ENCODE measurements at places on chromosomes 5 and 9.

- no peak for DNase-seq
Observed at GRCh38 chr5:180636403-180637075, 12.9 kb downstream of the FLT4 start.

- no peak for DNase-seq
Observed at GRCh38 chr5:155258161-155258560, 244.6 kb downstream of the KIF4B start.

- no peak for DNase-seq
Observed at GRCh38 chr5:177515580-177515979, 1.2 kb downstream of the DDX41 start.

- no peak for DNase-seq
Observed at GRCh38 chr5:77321793-77322394, 111.4 kb downstream of the PDE8B start.

- DNase-seq: no peak
Observed at GRCh38 chr5:142358648-142359047, 33.8 kb upstream of the SPRY4 start.

- DNase-seq: no peak
Observed at GRCh38 chr5:56803025-56803424, 12.3 kb upstream of the MAP3K1 start.

GRCh38 chr5:158382473-158382872 lies 523.5 kb upstream of the CLINT1 start:
- peak; percentile 97 for DNase-seq

- peak; percentile 100 for DNase-seq
Observed at GRCh38 chr9:4334410-4334813, 34.5 kb upstream of the GLIS3 start.

DNA sequence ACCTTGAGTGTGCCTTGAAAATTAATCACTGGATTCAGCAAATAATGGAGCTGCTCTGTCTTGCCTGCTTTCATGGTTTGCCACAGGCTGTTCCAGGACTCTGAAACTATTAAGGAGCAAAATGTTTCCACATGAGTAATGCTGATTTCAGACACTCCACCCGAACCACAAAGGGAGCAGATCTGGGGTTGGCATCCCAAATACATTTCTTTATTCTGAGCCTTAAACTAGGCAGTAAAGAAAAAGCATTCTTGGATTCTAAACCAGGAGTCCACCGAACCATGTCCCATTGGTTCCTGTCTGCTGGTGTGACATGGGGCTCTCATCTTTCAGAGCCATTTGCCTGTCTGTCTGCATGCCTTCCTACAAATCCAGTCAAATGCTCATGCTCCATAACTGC lies 10.1 kb upstream of the C1QTNF3 start:
- DNase-seq: peak; percentile 83

GRCh38 chr5:160516696-160517530 lies 95.3 kb downstream of the PTTG1 start:
- no peak for DNase-seq

DNA sequence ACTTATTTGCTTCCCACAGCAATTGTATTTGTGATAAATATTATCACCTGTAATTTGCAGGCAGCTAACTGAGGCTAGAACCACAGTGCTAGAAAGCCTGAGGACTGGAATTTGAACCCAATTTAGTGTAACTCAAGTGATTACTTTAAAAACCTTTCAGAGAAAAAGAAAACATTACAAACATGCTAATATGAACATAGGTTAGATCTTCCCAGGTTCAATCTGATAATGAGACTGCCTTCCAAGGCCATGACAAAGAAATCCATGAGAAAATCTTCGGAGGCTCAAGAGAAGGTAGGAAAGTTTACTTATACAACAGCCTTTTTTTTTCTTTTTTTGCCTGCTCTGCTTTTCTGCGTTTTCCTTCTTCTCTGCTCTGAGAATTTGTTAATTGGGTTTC lies 620.6 kb upstream of the CCNG1 start:
- DNase-seq: no peak

DNA sequence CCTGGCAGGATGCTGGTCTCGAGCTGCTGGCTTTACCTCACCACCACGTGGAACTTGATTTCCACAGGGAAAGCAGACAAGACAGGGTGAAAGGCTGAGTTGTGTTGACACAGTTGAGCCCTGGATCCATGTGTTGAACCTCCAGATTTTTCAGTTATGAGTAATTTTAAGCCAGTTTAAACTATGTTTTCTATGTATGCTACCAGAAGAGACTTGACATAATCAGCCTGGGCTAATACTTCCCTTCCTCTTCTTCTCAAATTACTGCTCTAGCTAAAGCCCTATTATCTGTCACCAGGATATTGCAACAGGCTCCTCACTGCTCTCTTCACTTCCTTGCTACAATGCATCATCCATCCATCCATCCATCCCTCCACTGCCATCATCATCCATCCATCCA lies 12.0 kb upstream of the PHYKPL start:
- DNase-seq: no peak

DNA sequence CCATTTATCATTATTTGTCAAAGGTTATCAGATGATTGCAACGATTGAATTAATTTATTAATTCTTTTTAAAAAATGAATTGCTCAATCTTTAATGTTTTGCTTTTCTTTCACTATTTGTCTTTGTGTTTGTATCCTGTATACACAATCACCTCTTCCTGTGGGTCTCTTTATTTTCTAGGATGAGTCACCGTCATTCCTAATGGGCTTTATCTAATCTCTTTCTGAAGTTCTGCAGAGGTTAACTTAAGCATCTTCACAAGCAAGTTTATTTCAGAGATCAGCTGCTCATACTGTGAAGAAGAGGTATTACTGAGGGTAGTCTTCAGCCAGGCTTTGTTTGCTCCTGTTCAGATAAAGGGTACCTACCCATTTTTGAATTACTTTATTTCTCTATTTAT lies 323.9 kb downstream of the NNT start:
- DNase-seq: no peak

DNA sequence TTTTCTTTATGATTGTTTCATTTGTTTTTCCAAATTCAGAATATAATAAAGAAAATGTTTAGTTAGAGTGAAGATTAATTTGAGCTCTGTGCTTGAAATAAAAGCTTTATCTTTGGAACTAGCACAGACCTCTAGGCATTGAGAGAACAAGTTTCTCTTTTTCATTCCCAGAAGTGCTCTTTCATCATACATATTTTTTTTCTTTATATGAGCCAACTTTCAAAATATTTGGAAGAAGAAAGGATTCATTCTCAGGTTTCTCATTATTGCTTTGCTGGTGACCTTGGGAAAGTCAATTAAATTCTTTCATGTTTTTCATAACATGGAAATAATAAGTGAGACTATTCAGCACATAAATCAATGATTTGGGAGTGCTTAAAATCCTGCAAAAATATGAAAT lies 16.8 kb downstream of the CTXN3 start:
- DNase-seq: no peak

- DNase-seq: no peak
Observed at GRCh38 chr9:24881361-24881760, 335.7 kb upstream of the IZUMO3 start.

- DNase-seq: peak; percentile 53
Observed at GRCh38 chr5:96530901-96531300, 97.9 kb upstream of the PCSK1 start.

- DNase-seq: no peak
Observed at GRCh38 chr9:3277200-3277599, 248.6 kb downstream of the RFX3 start.

- no peak for DNase-seq
Observed at GRCh38 chr9:78320875-78321496, 24.1 kb downstream of the PSAT1 start.

- DNase-seq: peak; percentile 59
Observed at GRCh38 chr9:85377731-85378289, 363.9 kb downstream of the AGTPBP1 start.

GRCh38 chr9:82334286-82334685 lies 345.7 kb downstream of the SPATA31D1 start:
- DNase-seq: peak; percentile 72

DNA sequence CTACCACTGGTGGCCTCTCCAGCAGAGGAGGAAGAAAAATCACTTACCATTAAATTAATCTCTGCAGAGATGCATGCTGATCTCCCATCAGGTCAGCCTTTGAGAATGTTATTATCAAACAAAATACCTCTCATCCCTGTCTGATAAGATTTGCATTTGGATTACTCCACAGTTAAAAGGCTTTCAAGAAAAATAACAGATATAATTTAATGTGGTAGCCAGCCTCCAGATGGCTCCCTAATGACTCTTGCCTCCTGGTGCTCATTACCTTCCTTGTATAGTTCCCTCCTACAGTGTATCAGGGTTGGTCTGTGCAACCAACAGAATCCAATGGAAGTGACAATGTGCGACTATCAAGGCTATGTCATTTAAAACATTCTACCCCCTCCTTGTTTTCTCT lies 63.6 kb upstream of the TNPO1 start:
- DNase-seq: no peak

- DNase-seq: peak; percentile 56
Observed at GRCh38 chr9:120386390-120387131, 193.4 kb downstream of the CDK5RAP2 start.

All from renal cortical epithelial cell (primary cell).